Umbilical cord (tissue), 2 donors: ENCODE measurements at places on chromosomes 13 and 19.

DNA sequence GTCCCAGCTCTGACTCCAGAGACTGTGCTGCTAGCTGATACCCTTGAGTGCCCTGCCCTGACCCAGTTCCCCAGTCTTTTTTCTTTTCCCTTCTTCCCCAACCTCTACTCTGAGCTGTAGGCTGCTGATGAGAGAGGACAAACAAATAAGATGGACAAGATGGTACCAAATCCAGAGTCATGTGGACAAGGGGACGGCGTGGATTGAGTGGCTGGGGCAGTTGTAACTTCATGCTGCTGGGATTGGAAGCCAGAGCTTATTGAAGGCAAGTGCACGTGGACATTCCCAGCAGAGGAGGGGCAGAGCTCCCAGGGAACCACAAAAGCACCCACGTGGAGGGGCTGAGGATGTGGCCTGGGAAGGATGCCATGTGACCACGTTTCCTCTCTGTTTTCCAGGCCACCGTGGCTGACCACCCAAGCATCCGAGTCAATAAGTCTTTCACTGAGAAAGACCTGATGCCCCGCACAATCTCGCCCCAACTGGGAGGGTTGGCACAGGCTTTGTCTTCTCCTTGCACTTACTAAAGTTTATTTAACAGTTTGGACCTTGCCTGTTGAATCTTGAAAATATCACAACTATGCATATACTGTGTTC lies 323.3 kb upstream of the ZNF507 start:
- no peak for DNase-seq

GRCh38 chr13:54628383-54628782 lies 1599.8 kb downstream of the OLFM4 start:
- no peak for DNase-seq

DNA sequence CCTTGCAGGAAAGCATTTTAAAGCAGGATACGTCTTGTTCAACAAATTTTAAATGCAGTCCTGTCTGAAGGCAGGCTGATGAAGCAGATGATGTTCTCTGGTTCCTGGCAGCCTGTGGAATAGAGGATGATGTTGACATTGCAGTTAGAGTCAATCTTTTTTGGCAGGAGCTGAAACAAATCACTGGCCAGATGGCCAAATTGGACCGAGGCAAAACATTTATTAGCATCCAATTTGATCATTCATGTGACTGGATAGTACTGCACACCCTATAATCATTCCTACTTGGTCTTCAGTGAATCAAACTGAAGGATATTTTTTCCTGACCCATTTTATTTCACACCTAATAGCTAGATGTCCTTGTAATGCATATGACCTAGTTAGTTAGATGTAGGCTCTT lies 172.2 kb upstream of the SLC10A2 start:
- DNase-seq: no peak

DNA sequence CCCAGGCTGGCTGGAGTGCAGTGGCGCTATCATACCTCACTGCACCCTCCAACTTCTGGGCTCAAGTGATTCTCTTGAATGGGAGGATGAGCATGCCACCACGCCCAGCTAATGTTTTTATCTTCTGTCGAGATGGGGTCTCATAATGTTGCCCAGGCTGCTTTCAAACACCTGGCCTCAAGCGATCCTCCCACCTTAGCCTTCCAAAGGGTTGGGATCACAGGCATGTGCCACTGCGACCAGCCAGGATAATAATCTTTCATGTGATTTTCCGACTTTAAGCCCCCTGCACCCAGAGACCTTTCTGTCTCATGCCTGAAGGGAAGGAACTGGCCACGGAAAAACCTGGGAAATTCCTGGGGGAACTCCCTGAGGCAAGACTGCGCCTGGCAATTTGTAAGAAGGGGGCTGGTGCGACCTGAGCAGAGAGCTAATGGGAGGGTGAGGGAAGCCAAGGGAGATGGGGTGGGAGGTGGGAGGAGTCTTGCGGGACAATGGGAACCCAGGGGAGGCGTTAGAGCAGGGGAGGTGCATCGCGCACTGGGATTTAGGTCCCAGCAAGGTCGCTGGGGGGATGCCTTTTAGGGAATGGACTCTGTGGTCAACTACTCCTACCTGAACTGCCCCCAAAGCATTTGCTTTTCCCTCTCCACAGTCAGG lies 1.2 kb upstream of the CCDC124 start:
- DNase-seq: no peak

DNA sequence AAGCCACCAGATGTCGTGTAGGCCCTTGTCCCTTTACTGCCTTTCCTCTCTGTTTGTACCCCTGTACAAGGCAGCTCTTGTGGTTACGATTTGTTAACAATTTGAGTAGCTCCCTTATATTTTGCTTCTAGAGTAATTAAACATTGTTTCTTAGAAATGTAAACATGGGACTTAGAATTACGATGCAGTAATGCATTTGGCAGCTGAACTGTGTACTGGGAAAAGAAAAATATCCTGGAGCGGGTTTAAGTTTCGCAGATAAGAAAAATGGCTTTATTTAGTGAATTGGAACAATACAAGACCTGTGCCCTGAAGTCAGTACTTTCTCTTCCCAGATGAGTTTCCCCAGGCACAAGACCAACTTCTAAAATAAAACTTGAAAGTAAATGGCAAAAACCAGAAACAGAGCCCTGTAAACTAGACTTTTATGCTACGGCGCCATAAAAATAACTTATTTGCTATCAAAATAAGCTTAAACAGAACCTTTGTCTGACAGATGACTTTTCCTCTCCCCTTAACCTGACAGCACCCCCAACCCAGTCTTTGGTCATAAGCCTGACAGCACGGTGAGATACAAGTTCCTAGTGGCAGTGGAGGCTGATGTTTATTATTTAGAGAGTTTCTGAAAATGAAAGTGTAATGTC lies 63.0 kb downstream of the LRCH1 start:
- peak; percentile 48 for DNase-seq
